Dermis microvascular lymphatic vessel endothelial cell (primary cell): ENCODE measurements at places on chromosomes 7 and 10. TPM values are rescaled to one million over a fixed set of nuclear protein-coding genes. Genes with fewer than 3 reads are reported as not detected.

DNA sequence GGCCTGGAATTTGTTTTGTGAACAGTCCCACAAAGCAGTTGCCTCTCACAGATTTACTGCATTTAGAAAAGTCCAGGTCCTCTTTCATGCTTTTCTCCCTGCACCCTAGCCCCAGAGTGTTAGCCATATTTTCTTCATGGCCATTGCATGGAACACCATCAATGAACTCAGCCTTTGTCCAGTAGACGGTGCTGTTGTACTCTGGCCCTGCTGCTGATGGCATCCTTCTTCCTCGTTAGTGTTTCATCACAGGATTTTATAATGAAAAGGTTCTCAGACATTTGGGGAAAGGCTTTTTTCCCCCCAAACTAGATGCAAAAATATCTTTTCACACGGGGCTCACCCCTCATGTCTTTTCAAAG is 93.0 kb upstream of the SLC25A13 start:
- DNase-seq, result no peak

DNA sequence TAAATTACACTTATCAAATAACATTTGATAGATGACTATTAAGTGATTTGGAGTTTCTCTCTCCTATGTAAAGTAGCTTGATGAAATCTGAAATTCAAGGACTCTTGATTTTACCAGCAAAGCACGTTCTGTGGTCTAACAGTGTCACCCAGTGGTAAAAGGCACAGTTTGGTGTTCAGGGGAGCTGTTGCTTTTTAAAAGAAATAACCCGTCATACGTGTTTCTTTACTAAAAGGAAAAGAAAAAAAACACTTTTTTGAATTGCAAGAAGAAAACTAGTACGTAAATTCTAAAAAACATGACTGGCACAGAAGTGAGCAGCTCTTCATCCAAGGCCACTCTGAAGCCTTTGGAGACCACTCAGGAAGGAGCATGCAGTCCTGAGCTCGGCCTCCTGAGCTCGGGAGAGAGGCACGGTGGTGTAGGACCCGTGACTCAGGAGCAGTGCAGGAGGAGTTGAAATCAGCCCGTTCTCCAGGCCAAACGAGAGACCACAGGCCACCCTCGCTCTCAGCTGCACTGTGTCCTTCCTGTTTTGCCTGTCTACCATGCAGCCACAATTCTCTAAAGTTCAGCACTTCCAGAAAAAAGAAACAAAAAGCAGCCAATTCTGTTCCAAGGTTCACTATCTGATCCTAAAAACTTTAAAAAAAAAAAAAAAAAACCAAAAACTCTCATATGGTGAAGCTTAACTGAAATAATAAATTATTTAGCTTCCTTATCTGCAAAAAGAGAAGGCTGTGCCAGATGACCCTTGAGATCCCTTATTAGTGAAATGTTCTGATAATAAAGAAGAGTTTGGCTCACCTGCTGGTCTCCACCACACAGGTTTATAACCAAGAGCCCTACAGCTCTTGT is 212.6 kb upstream of the FRMD4A start:
- DNase-seq, result no peak

GRCh38 chr10:107647462-107647861 is 483.0 kb upstream of the SORCS1 start:
- no peak for DNase-seq

GRCh38 chr7:44880317-44881018 is 4.9 kb downstream of the PURB start:
- DNase-seq, result no peak

DNA sequence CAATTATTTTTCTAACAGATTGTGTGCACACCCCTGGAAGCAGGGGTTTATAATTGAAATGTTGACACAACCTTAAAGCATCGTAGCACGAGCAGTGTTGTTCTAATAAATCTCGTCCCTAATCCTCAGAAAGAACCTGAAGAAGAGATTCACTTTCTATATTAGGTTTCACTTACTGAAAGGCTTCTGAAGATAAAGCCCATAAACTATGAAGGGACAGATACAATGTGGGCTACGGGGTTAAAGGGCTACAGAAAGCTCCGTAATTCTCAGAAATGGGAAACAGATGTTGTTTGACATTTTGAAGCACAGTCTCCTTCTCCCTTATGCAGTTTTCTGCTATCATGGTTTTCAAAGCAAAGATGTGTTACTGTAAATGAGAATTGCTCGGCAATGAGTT is 479.6 kb downstream of the GATA3 start:
- no peak for DNase-seq

DNA sequence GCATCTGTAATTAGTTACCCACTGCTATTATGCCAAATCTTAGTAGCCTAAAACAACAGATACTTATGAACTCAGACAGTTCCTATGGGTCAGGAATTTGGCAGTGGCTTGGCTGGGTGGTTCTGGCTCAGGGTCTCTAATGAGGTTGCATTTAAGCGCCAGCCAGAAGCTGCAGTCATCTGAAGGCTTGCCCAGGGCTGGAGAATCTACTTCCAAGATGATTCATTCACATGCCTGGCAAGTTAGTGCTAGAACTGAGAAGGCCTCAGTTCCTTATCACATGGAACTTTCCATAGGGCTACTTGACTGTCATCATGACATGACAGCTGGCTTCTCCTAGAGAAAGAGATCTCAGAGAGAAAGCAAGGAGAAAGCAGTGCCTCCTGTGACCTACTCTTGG is 121.3 kb downstream of the AVL9 start:
- peak; percentile 29 for DNase-seq

GRCh38 chr10:13717936-13718772 is 131.4 kb downstream of the PRPF18 start:
- DNase-seq, result no peak

DNA sequence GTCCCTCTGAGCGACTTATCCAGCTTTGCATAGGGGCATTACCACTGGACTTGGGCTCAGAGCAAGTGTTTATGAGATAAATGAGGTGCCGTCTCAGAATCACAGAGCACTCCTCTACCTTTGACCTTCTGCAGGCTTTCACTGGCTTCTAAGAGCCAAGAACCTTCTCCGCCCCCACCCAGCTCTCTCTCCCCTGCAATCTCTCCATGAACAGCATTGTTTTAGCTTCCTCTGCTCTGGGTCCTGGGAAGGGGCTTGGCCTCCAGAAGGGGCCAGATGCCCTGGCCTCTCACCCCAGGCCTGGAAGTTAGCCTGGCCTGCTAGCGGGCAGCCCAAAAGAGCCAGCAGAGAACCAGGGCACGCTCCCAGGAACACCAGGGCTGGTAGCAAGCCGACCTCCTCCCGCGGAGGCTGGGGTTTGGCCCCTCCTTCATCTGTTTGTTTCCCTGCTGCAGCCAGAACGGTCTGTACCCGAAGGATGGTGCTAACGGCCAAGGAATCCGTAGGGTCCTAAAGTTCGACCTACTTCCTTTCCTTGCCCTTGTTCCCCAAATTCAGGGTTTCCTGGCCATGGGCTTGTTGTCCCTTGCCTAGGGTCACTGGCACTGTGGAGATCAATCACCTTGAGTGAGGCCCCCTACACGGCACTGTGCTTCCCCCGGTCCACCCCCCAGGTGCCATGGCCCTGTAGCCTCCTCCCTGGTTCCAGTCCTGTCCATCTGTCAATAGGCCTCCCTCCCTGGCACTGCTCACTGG is 18.7 kb upstream of the DDIT4 start:
- DNase-seq, result no peak

GRCh38 chr7:158824028-158824427 is 5.3 kb downstream of the ESYT2 start:
- no peak for DNase-seq

DNA sequence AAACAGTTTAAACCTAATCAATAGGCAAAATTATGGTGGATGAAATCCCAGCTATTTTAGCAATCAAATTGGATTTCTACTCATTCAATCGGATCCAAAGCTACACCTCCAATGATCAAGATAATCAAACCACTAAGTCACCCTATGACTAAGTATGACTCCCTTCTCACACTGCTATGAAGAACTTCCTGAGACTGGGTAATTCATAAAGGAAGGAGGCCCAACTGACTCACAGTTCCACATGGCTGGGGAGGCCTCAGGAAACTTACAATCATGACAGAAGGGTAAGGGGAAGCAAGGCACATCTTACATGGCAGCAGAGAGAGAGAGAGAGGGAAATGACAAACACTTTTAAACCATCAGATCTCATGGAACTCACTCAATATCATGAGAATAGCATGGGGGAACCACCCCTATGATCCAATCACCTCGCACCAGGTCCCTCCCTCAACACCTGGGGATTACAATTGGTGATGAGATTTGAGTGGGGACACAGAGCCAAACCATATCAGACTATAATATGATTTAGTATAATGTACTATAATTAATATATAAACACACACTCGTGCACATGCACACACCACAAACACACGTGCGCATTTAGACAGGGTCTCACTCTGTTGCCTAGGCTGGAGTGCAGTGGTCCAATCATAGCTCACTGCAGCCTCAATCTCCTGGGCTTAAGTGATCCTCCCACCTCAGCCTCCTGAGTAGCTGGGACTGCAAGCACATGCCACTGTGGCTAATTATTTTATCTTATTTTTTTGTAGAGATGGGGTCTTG is 213.6 kb upstream of the FOXK1 start:
- DNase-seq, result no peak

DNA sequence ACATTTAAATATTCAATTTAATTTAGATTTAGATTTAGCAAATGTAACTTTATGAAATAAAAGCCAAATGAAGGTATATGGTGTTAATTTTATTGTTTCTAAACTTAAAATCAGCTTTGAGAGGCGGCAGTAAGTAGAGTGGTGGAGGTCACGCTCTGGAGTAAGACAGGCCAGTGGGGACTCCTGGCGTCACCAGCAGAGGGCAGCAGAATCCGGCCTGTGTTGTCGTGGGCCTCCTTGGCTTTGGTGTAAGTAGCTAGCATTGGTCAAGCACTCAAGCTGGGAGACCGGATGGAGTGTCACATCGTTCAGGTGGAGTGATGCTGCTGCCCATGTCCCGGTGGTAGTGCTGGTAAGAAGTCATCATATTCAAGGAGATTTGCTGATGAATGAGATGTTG is 98.7 kb upstream of the DNAJB6 start:
- DNase-seq, result no peak

DNA sequence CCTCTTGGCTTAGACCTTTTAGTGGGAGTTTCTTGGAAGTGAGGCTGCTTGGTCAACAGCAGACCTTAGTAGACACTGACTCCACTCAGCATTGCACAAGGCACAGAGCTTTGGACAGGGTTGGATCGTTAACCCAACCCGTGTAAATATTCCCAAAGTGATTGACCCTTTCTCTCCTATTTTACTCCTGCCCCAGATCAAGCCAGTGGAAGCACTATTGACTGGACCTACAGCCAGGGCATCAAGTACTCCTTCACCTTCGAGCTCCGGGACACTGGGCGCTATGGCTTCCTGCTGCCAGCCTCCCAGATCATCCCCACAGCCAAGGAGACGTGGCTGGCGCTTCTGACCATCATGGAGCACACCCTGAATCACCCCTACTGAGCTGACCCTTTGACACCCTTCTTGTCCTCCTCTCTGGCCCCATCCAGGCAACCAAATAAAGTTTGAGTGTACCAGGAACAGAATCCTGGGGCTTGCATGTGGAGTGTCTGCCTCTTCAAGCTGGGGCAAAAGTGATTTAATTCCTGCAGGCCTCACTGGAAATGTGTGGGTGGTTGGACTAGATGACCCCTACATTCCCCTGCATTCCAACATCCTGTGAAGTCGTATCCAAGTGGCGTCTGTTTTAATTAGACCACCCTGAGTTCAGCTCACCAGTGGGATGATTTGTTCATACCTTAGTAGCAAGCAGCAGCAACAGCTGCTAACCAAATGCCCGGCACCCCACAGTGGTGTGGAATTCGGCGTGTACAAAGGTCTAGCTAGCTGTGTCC is 7.5 kb downstream of the CPA1 start:
- DNase-seq, result no peak

DNA sequence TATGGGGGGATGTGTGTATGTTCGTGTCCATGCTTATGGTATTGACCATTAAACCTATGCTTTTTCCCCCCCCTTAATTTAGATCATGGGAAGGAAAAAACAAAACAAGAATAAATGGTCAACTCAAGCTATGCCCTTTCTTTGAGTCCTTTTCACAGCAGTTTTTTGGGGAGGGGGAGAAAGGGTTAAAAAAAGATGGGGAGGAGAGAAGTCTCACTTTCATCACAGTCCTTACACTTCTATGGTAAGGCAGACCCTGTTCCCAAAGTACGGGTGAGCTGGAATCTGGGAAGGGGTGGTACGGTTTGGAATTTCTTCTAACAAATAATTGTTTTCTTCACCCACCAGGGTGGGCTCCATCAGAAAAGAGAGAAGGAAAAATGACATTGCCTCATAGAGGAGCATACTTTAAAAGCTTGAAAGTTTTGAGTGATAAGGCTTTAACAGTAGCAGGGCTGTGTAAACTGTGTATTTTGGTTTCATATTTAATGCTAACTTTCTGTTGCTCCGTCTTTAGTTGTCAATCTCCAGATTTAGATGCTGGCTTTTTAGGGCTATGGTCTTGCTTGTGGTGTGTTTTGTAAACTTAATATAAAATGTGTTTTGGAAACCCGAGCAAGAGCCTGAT is 180.1 kb downstream of the TCF7L2 start:
- DNase-seq, result no peak

- DNase-seq, result no peak
Measured at GRCh38 chr7:151206914-151207313, 3.4 kb downstream of the H2BK1 start.

DNA sequence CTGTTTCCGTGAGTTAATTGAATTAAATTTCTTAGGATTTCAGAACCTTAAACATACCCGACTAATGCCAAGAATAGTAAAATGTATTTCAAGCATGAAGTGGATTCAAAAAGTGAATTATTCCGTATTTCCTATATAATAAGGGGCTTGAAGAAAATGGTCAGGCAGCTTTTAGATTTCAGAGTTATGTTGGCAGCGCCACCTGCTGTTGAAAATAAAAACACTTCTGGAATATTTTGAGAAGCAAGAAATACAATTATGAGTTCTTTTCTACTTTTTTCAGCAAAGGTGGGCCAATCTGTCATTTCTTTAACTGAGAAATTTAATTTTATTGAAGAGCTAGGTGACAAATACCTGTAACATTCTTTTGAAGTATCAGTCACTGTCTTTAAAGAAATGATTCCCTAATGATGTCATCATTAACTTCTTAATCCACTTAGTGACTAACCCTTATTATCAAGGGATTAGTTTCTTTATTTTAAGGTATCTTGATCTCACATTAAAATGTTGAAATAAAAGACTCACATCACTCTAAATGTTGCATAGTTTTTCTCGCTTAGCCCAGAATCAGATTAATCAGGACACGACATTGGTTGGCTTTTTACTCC is 36.6 kb upstream of the AGR3 start:
- DNase-seq, result peak; percentile 24

- no peak for DNase-seq
Measured at GRCh38 chr7:140284062-140284461, 107.3 kb upstream of the KDM7A start.

GRCh38 chr10:72309290-72310240 is 35.8 kb downstream of the DDIT4 start:
- DNase-seq, result peak; percentile 43

IQUB gene
- total RNA-seq, result 0.13 TPM in 2 replicates

DRGX gene
- not detected in 2 replicates for total RNA-seq

ACBD7 gene
- 0.89 and 3.1 TPM in 2 replicates for total RNA-seq

GPR141 gene
- total RNA-seq, result 0.13 TPM in 2 replicates

CTTNBP2 gene
- total RNA-seq, result under 0.01 and 0.63 TPM in 2 replicates

OSBPL3 gene
- 17.2 and 17.3 TPM in 2 replicates for total RNA-seq

CABCOCO1 gene
- total RNA-seq, result not detected in 2 replicates

NOM1 gene
- 14.0 and 18.1 TPM in 2 replicates for total RNA-seq

CDK6 gene
- total RNA-seq, result 37.0 and 50.3 TPM in 2 replicates

ZNF679 gene
- total RNA-seq, result not detected in 2 replicates

CFTR gene
- not detected in 2 replicates for total RNA-seq

PHYHIPL gene
- not detected in 2 replicates for total RNA-seq

TPK1 gene
- 16.4 and 17.7 TPM in 2 replicates for total RNA-seq
